ENCODE measurements at places on chromosomes 7 and 10.

- DNase-seq, result no peak
These were observed 184.2 kb upstream of the TMEM196 start for GRCh38 chr7:19957664-19958063.

DNA sequence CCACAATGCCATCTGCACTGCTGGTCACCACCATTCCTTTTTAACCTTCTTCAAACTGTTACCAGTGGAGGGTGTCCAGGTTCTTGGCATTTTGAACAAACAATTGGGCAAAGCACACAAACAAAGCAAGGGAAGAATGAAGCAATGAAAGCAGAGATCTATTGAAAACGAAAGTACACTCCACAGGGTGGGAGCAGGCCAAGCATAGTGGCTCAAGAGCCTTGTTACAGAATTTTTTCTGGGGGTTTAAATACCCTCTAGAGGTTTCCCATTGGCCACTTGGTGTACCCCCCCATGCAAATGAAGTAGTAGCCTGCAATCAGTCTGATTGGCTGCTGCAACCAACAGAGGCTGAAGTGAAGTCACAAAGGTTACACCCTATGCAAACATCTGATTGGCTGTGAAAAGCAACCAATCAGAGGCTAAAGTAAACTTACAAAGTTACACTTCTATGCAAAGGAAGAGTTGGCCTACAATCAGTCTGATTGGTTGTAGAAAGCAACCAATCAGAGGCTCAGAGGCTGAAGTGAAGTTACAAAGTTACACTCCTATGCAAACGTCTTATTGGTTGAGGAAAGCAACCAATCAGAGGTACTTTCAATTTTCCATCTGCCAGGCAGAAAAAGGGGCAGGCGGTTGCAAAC lies 103.2 kb upstream of the WAC start:
- no peak for DNase-seq

DNA sequence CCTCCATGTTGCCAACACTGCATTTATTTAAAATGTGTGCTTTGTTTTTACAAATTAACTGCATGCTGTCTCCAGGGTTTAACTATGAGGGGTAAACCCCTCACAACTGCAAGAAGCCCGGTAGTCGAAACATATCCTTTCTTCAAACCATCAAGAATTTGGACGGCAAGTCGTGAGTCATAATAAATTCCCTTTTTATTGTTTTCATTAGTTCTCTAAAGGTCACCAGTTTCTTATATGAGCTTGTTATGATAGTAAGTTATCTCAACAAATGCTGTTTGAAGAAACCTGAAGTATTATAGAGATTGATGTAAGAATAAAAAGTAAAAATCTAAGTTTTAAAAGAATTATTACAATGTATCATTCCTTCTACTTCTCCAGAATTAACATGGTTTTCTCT lies 12.2 kb upstream of the FIGNL1 start:
- DNase-seq, result no peak

DNA sequence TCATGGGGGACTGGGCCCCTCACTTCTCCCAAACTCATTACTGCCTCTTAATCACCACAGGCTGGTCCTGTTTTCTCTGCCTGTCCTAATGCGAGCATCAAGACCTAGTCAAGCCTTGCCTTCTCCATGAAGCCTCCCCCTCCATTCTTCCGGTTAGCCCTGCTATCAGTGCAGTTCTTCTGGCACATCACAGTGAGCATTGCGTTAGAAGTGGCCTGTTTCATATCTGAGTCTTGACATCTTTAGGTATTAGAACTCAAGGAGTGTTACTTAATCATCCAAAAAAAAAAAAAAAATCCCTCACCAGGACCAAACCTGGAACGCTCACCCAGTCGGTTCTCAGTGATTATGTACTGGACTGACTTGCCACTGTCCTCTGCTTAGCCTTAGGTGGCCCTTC lies 17.4 kb downstream of the SNX10 start:
- DNase-seq, result no peak
